ENCODE measurements at places on chromosomes 1 and 21.

GRCh38 chr1:162207862-162208261 is 138.4 kb downstream of the NOS1AP start:
- DNase-seq, result no peak

DNA sequence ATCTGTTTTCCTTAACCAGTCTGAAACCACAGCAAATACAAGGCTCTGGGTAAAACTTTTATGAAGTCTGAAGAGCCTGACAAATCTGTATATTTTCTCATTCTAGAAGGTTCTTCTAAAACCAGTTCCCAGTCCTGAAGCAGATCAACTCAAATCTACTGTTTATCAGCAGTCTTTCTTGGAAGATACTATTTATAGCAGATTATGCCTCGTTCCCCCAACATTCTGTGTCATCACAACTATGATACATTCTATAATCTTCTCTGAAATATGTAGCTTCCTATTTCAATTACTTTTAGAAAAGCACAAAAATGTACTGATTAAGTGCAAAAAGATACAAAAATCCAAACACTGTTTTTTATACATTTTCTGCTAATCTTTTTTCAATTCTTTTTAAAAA is 67.5 kb downstream of the NIBAN1 start:
- no peak for DNase-seq

GRCh38 chr1:65066419-65066765 is 81.6 kb upstream of the AK4 start:
- DNase-seq, result no peak

DNA sequence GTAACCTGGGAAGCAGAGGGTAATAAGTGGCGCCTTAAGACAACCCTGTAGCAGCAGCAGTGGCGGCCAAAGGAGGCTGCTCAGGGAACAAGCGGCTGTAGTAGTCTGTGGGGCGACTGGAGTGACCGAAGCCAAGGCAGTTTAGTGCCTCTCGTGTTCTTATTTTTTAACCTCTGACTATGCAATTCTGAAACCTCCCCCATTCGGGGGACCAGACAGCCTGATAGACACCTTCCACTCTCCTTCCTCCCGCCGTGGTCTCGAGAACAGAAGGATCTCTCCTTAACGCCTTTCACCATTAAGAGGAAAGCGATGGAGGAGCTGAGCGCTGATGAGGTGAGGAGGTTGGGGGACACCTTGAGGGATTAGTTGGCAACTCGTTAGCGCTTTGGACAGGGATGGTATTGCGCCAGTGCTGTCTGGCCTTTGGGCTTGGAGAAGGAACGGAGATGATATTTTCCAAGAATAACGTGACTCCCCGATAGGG is 644 bp downstream of the UBE4B start:
- no peak for DNase-seq

Measured in activated naive CD8-positive, alpha-beta T cell treated with anti-CD3 and anti-CD28 coated beads, Interleukin-2, amount 50 U/mL, for 16 hours (primary cell).